Thymus (tissue), 14 donors: ENCODE measurements at places on chromosomes 2 and 18. TPM values are rescaled to one million over a fixed set of nuclear protein-coding genes. Genes with fewer than 3 reads are reported as not detected.

GRCh38 chr18:70036771-70037347 is 89.2 kb upstream of the CD226 start:
- no peak for DNase-seq

- no peak for DNase-seq
Observed at GRCh38 chr2:11097038-11097720, 58.1 kb upstream of the SLC66A3 start.

DNA sequence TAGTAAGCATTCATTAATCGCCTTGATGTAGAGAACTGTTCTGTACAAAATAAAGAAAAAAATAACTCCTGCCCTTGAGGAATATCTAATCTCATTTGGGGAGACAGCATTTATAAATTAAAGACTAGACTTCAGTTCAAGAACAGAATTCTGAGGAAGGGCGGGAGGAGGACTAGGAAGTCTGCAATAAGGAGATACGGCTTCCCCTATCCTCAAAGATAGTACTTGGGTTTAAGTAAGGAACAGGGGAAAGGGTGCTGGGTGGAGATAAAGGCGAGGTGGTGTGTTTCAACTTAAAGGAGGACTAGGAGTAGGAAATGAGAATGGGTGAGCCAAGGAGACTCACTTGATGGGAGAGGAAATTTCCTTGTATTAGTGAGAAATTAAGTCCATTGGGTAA is 121.9 kb upstream of the MSTN start:
- no peak for DNase-seq

- DNase-seq, result no peak
Observed at GRCh38 chr2:38233231-38233983, 143.7 kb downstream of the ATL2 start.

DNA sequence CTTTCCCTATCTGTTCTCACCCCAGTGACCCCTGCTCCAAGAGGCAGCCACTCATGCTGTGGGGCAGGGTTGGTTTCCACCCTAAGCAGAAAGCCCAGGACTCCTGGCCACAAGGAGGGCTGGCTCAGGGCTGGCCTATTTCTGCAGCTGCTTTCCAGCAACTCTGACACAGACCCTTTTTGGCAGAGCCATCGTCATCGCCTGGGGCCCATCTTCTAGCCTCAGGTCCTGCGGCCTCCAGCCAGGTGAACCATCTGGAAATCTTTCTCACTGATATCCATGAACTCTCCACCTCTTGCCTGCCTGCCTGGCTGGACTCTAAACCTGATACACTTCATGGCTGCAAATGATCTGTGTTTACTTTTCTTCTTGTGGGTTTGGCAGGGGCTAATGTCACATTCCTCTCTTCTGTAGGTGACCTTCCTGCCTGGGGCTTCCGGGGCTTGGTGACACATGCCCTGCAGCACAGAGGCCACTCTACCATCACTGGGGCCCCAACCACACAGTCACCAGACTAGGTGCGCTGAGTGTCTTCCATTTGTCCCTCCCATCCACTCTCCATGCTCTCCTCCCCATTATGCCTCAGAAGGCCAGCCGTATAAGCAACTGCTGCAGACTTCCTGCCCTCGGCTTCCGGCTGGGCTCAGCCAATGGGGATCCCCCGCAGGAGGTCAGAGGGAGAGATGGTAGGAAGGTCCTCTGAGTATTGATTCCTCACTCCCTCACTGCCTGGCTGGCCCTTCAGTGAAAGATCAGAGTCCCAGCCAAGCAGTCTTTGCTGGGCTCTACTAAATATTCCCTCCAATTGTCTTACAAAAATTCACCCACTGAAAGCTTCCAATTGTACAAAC is 9.7 kb upstream of the COPS8 start:
- no peak for DNase-seq

DNA sequence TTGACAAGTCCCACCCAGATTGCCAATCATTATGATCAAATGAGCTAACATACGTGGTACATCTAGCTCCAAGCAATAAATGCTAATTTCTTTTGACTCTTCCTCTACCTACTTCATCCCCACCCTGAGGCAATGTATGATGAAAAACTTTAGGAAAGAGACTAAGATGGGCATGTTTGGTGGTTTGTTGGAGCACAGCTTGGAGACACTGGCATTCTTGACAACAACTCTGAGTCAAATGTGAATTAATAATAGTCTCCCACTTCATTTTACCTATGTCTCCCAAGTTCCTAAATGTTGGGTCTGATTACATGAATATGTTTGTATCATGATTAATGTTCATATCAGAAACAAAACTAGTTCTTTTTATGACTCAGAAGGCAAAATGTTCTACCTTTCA is 36.6 kb downstream of the EXOC6B start:
- DNase-seq, result no peak

DNA sequence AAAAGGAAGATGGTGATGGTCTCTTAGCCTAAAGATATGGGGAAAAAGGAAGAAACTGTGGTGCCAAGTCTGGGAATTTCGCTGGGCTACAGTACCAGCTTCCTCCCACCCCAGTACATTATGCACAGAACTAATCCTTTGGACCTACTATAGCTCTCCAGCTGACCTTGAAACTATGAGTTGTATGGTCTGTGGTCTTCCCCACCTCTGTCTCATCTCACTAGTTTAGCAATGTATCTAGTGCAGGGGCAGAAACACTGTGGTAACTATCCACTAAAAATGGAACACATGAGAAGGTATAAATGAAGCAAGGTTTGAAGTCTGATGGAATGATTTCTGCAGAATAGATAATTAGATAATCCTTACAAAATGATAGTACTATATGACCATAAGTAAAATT is 190.4 kb upstream of the CCDC150 start:
- DNase-seq, result no peak

- DNase-seq, result no peak
Observed at GRCh38 chr18:27225947-27226481, 40.9 kb upstream of the CHST9 start.

- no peak for DNase-seq
Observed at GRCh38 chr2:199339891-199340605, 117.7 kb downstream of the SATB2 start.

DNA sequence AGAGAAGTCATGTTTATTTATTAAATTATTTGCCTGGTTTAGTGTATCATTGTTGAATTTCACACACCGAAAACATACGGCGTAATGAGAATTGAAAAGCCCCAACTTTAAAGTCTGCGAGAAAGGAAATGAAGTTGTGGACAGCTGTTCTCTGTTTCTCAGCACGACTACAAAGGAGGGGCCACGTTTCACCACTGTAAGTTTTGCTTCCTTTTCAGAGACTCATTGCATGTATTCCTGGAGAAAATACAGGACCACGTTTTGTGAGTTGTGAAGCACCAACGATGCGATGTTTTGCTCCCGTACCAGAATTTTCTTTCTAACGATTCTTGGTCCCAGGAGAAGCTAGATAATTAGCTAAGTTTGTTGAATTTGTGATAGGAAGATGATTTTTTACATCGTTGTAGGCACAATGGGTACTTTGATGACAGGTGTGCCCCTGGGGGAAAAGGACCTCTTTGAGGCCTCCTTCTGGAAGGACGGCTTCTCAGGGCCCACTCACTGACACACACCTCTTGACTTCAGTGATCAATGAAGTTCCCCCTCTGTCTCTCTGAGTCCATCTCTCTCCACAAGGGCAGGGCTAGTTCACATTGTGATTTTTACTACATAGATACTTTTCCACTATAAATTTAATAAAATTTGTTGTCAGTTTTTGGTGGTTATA is 23.7 kb upstream of the ACKR3 start:
- peak; percentile 56 for DNase-seq

- DNase-seq, result no peak
Observed at GRCh38 chr2:54772531-54772930, 49.1 kb downstream of the EML6 start.

DNA sequence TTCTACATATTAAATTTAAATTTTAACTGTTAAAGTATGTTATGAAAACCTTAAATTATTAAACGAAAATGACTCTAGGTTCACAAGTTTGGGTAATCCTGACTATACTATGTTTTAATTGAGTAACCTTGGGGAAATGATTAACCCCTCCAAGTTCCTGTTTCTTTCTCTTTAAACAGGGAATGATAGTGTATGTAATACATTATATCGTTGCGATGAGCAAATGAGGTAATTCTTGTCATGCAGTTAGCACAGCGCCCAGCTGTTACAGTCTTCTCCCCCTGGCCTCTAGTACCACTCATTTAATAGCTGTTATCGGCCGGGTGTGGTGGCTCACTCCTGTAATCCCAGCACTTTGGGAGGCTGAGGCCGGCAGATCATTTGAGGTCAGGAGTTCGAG is 80.4 kb downstream of the MTA3 start:
- no peak for DNase-seq

DNA sequence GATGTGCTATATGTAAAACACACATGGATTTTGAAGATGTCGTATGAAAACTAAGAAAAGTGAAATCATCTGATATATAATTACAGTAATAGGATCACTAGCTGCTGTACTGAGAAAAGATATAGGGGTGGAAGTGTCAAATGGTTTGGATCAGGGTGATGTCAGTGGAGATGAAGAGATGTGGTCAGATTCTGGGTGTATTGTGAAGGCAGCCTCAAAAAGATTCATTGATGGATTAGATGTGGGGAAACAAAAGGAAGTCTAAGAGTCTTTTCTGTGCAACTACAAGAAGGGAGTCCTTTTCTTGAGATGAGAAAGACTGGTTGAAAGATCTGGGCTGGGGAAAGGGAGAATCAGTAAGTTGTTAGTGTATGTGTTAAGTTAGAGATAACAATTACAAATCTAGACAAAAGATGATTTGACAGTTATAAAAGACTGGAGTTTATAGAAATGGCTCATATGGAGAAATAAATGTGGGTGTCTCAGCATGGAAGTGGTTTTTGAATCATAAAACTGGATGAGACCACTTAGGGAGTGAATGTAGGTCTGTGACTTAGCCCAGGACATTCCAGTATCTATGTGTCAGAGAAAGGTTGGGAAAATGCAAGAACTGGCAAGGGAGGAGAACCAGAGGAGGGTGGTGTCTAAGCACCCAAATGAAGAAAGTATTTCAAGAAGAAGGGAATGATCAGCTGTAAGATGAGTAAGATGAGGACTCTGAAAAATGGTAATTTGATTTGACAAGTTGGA is 347.4 kb downstream of the PARD3B start:
- DNase-seq, result no peak

DNA sequence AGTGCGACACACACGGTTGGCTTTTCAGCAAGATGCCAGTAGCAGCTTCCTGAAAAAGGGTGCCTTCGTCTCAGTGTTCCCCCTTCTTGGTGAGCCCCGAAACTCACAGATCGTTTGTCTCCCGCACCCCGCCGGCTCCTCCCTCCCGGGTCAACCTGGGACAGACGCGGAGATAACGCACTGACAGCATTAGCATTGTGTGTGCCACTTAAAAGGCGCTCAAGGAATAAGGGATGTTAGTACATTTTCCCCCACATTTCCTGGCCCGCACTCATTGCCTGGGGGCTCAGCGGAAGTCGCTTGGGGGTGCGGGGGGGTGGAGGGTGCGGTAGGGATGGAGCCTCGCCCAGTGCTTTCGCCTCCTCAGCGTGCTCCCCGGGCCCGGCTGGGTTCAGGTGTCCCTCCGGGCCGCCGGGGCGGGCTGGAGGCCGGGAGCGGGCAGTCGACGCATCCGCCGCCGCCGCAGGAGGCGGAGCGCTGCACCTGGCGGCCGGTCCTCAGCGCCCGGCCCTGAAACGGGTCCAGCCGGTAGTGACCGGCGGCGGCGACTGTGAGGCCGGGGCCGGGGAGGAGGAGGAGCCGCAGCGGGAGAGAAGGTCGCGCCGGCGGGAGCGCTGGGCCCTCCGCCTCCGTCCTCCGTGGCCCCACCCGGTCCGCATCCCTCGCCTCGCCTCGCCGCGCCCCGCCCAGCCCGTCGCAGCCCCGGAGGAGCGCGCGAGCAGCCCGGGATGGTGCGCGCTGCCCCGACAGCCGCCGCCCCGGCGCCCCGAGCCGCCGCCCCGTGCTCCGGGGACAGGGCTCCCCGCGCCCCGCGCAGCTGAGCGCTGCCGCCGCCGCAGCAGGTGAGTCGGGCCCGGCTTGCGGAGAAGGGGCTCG is at the start of gene MFSD6:
Gene MFSD6 (plus strand): TSS at position 694 of the 876 bp plus-strand sequence. CDS start 27,675 bp downstream, outside the sequence.
- DNase-seq, result peak; percentile 88

DNA sequence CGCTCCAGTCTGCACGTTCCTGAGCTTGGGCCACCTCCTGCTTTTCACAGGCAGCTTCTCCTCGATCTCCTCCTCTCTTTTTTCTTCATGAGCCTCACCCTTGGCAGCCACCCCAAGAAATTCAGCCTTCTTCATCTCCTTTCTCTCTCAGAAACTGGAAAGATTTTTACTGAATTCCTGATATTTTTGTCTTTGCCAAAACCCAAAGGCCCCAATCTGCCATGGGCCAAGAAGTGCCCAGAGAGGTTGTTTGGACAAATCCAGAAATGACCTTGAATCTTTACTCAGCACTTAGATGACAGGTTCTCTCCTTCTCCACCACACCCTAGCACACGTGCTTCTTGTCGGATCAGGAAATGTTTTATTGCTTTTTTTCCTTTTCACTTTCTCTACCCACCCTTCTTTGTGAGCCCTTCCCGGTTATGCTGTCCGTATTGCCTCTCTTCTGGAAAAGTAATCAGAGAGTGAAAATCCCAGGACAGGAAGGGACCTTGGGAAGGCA is 134.5 kb upstream of the TNP1 start:
- no peak for DNase-seq

- no peak for DNase-seq
Observed at GRCh38 chr2:85164145-85164569, 31.0 kb downstream of the TCF7L1 start.

DNA sequence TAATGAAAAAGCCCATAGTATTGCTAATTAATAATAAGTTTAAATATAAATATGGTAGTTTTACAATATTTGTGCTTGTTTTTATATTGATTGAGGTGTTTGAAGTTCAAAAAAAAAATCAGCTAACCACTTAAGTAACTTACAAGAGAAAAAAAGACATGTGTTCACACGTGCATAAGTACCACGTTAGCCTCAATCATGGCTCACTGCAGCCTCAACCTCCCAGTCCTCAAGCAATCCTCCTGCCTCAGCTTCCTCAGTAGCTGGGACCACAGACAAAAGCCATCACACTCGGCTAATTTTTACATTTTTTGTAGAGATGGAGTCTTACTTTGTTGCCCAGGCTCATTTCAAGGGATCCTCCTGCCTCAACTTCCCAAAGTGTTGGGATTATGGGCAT is 19.4 kb downstream of the MGAT4A start:
- DNase-seq, result no peak

GRCh38 chr2:37583867-37584266 is 87.6 kb downstream of the CDC42EP3 start:
- no peak for DNase-seq

DNA sequence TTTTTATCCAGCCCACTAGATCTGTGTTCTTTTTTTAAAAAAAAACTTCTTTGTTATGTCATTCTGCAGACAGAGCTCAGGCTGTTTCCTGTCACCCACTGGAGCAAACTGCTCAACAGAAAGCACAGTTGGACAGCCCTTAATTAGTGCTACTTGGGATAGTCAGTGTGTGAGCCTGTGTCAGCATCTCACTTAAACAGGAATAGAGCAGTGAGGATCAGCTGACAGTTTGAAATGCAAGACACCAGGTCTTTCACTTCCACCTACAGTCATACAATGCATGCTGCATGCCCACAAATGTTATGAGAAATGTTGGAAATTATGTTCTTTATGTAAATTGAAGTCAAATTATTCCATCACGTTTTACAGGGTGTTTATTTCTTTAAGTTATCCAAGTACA is 174.9 kb downstream of the NR4A2 start:
- DNase-seq, result no peak

Gene G6PC2
- total RNA-seq, result not detected

Gene NPPC
- 8.5 TPM for total RNA-seq

Gene NAT8
- total RNA-seq, result not detected

Gene VAMP5
- 19.0 TPM for total RNA-seq

Gene CCDC74B
- total RNA-seq, result 2.9 TPM

Gene NCKAP5
- total RNA-seq, result 2.0 TPM

Gene GPAT2
- 0.38 TPM for total RNA-seq

Gene SLC9A4
- total RNA-seq, result 0.05 TPM
